Stimulated activated CD8-positive, alpha-beta memory T cell treated with anti-CD3 and anti-CD28 coated beads, Interleukin-4, amount 100 ng/mL, for 1 hour (primary cell): ENCODE measurements at places on chromosomes 3 and 15.

DNA sequence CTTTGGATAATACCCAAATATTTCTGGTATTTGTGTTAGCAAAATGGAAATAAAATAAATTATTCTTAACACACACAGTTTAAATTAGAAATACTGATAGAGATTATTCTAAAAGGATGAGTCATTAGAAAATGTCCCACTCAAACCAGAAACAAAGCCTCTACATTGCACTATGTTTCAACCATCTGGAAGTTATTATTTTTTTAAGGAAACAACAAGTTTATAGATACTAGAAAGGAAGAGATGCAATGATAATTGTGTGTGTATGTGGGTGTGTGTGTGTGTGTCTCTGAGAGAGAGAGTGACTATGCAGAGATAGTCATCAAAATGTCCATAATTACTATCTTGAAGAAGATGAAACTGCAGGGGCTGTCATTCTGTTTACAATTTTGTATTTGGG is 1340.5 kb downstream of the ROBO1 start:
- no peak for DNase-seq

- DNase-seq = no peak
Observed at GRCh38 chr3:122677216-122677615, 3.4 kb upstream of the PARP14 start.

- peak; percentile 3 for DNase-seq
Observed at GRCh38 chr3:15557511-15557946, 36.0 kb upstream of the COLQ start.

DNA sequence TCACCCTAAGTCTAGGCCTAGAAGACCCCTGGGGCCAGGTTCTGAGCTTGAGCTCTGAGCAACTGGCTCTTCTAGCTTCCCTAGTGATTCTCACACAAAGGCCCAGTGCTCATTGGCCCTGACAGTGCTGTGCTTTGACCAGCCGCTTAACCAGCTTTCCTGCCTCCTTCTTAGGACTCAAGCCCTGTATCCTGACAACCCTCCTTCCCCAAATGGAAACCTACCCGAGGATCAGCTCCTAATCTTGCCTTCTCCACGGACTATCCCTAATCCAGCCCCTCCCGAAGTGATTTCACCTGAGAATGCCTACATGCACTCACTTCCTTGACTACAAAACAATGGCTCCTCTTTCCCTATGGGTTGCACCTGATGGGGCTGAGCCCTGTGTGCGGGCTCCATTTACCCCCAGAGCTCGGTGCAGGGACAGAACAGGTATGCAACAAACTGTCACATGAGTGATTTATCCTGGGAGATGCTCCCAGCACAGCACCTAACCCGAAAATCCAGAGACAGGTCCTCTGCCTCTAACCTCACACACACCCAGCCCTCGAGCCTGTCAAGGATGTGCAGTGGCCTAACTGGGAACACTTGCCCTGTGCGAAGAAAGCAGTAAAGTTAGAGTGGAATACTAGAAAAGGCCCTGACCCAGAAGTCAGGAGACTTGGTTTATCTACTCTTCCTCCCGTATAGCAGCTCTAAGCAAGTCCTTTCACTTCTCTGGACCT is 2.3 kb downstream of the MEGF11 start:
- no peak for DNase-seq

GRCh38 chr3:69011096-69011730 is 2.3 kb downstream of the EOGT start:
- no peak for DNase-seq

DNA sequence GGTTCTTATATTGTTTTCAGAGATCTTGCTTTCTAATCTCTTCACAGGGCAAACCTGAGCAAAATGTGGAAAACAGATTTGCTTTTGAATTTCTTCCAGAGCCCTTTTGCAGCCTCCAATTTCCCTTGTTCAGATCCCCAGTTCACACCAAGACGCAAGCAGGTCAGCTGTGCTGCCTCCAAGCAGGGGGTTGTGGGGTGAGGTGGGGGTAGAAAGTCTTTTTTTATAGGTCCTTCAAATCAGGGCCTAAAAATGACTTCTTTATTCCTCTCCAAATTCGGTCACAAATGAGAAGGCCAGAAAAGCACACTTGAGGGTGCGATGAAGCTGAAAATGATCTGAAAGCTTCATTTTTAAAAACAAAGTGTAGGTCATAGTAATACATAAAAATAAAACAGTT is 26.3 kb upstream of the AVEN start:
- no peak for DNase-seq

- no peak for DNase-seq
Observed at GRCh38 chr3:123060054-123060453, 6.8 kb upstream of the PDIA5 start.

GRCh38 chr15:42992626-42993025 is 72.0 kb upstream of the TTBK2 start:
- DNase-seq = no peak
